ENCODE measurements at places on chromosomes 7 and 10.

DNA sequence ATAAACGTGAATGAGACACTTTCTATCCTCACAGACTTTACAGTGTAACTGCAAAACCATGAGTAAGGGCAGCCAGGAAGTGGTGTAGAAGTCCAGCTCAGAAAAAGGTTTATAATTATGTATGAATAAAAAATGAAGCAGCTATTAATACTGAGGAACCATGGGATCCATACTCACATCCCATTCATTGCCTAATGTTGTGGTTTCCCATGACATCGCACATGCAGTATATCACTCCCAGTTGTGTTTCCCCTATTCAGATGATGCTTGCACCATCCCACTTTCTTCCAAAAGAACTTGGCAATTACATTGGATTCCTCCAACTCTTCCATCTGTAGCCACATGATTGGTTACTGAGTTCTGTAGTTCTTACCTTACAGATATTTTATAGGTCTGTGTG, 74.5 kb upstream of the SEMA3D start:
- no peak for DNase-seq

- peak; percentile 78 for DNase-seq
Observed at GRCh38 chr7:21253740-21254687, 173.9 kb upstream of the SP4 start.

DNA sequence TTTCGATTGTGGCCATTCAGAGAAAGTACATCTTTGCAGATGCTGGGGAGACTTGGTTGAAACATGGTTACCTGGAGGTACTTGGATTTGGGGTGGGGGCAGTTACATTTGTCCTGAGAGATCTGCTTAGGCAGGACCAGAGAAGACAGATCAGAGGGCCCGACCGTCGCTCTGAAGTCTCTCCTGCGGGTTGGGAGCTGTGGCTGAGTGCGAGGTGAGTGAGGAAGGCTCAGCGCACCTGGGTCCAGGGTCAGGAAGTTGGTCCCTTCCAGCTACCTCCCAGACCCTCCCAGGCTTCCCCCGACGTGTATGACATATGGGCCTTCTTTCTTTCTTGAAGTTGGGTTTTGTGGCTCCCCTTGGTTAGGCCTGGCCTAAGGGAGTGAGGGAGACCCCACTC, 56.3 kb downstream of the LHPP start:
- no peak for DNase-seq

DNA sequence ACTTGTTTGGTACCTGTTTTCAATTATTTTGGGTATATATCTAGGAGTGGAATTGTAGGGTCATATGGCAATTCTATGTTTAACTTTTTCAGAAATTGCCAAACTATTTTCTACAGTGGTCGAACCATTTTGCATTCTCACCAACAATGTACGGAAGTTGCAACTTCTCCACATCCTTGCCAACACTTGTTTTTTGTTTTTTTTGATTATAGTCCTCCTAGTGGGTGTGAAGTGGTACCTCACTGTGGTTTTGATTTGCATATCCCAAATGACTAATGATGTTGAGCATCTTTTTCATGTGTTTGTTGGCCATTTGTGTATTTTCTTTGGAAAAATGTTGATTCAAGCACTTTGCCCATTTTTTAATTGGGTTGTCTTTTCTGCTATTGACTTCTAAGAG, 122.1 kb downstream of the RPS24 start:
- no peak for DNase-seq

DNA sequence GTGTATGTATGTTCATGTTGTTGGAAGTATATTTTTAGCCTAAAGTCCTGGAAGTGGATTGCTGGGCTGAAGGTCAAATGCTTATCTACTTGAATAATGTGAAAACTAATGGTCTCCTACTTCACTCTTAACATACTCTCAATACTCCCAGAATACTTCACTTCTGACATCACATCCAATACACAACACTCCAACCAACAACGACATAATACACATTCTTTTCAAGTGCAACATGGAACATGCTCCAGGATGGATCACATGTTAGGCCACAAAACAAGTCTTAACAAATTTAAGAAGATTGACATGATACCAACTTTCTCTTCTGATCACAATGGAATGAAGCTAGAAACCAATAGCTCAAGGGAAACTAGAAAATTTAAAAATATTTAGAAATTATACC, 126.9 kb upstream of the ADCY1 start:
- DNase-seq: no peak

- no peak for DNase-seq
Observed at GRCh38 chr7:42214060-42214679, 22.8 kb downstream of the GLI3 start.

DNA sequence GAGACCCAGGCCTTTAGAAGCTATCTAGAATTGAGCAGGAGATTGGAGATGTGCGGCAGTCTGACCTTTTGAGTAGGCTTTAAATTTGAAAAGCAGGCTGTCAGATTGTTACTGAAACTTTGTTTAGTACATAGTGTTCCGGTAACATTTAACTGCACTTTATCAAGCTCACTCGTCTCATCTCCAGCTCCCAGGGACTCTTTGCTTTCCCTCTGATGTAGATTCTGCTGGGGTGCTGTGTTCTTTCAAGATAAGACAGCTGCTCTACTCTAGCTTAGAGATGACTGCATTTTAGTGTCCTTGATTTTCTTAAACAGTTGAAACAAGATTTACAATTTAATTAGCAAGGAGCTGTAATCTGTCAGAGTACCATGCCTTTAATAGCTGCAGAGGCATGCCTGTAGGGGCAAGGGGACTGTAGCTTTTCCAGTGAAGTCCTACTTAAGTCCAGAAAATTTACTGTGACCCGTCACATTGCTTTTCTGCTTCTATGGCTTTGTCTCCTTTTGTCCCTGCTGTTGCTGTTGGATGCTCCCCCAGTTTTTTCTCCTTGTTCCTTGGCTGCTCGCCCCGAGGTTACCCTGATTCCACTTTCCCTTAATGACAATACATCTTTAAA, 56.4 kb upstream of the MTPN start:
- DNase-seq: no peak

GRCh38 chr7:24536682-24537081, 36.6 kb upstream of the PALS2 start:
- DNase-seq: no peak

DNA sequence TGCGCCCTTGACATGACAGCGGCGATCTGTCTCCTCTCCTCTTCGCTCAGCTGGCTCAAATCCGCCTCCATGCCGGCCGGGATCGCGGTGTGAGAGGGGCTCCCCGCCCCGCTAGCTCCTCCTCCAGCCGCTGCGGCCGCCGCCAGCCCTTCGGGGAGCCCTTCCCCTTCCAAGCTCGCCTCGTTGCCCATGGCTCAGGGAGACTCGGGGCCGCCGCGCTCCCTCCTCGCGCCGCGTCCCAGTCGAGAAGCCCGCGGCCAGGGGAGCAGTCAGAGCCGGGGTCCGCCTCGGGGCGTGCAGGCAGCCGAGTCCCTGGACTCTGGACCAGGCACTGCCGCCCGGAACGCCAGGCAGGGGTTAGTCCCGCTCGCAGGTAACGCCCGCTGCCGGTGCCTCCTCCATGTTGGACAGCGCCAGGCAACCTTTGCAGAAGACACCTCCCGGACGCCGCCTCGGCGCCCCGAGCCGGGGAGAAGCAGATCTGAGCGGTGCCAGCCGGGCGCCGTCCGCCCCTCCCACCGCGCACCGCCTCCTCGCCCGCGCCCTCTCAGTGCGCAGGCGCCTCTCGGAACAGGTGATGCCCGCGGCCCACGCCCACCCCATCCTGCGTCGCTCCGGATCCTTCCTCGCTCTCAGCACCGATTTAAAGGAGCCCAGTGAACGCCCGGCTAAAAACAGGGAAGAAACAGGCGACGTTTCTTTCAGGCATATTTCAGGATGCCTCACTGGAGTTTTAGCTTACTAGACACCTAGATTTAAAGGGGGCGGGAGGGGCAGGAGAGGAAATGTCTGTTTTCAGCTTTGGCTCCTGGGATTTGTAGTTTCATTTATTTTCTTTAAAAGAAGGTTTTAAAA, at the start of gene PCLO:
Gene PCLO (minus strand): TSS at position 483 of the 855 bp plus-strand sequence. CDS start 292 bp downstream, at position 191.
- DNase-seq: peak; percentile 97

- no peak for DNase-seq
Observed at GRCh38 chr7:84226759-84227158, 32.2 kb upstream of the SEMA3A start.

GRCh38 chr7:133778472-133778871, 348.7 kb upstream of the LRGUK start:
- no peak for DNase-seq

- DNase-seq: no peak
Observed at GRCh38 chr10:7123774-7124173, 287.1 kb downstream of the SFMBT2 start.

DNA sequence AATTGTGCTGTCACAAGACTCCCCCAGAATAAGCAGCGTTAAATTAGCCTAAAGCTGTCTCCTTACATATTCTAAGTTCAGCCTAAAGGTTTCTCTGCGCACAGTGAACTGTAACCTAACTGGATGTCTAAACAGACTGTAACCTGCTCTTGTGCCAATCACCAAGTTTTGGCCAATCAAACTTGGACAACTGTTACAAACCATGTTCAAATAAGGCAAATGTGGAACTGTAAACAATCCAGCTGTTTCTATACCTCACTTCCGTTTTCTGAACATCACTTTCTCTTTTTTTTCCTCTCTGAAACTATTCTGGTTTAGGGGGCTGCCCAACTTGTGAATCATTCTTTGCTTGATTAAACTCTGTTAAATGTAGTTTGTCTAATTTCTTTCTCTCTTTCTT, 252.2 kb upstream of the HABP2 start:
- DNase-seq: no peak

GRCh38 chr10:34046506-34047034, 712.1 kb upstream of the NRP1 start:
- no peak for DNase-seq

GRCh38 chr7:117621075-117621618, 141.3 kb downstream of the CFTR start:
- no peak for DNase-seq

- no peak for DNase-seq
Observed at GRCh38 chr7:151244196-151244840, 4.2 kb downstream of the SMARCD3 start.

DNA sequence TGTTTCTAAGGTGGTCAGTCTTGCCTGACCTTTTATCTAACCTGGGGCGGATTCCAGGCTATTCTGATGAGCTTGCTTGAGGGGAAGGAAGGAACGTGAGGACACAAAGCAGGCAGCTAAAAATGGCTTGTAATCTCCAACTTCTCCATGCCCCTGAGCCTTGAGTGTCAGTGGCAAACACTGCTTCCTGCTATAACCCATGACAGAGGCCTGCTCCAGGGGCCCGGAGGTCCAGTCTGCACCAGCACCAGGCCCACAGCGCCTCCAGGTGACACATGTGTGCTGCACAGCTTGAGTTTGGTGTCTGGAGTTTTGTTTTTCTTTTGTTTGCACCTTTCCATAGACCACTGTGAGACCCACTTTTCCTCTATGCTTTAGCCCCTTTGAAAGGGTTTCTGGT, 207.9 kb downstream of the PAXIP1 start:
- DNase-seq: no peak

GRCh38 chr7:116785843-116786242, 76.5 kb upstream of the CAPZA2 start:
- DNase-seq: no peak

- DNase-seq: no peak
Observed at GRCh38 chr7:16695621-16696237, 49.7 kb downstream of the BZW2 start.

DNA sequence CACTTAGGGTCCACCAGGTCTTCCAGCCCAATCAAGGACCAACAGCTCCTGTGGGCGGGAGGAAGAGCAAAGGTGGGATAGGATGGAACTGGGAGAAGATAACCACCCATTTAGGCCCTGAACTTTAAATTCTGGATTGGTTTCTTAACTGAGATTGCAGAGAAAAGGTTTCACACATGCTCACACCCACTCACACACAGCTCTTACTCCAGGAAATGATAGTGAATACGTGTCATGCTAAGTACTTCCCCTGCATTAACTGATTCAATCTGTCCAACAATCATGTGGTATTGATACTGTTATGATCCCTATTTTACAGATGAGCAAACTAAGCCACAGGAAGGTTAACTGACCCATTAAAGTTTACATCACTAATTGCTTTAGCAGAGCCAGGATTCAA, 4.6 kb upstream of the CYP3A4 start:
- no peak for DNase-seq

- DNase-seq: no peak
Observed at GRCh38 chr7:151664268-151664667, 144.6 kb upstream of the RHEB start.

All from NCI-H2107 (cell line).